Fibroblast of upper back skin (primary cell): ENCODE measurements at places on chromosomes 6 and 20.

DNA sequence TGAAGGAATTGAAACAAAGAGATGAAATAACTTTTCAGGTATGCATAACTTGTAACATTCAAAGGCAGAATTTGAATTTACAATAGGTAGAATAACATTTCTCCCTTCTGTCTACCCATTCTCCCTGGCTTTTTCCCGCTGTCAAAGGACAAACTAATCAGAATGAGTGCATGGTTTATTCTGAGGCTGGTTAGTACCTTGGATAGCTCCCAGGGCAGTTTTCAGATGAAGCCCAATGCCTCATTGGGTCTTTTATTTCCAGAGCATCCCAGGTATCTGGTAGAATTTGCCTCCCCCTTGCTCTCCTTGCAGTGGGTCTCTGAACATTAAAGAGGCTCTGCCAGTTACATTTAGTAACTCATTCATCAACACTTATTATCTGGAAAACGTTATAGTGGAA is 665.5 kb downstream of the BCKDHB start:
- peak; percentile 60 for DNase-seq

DNA sequence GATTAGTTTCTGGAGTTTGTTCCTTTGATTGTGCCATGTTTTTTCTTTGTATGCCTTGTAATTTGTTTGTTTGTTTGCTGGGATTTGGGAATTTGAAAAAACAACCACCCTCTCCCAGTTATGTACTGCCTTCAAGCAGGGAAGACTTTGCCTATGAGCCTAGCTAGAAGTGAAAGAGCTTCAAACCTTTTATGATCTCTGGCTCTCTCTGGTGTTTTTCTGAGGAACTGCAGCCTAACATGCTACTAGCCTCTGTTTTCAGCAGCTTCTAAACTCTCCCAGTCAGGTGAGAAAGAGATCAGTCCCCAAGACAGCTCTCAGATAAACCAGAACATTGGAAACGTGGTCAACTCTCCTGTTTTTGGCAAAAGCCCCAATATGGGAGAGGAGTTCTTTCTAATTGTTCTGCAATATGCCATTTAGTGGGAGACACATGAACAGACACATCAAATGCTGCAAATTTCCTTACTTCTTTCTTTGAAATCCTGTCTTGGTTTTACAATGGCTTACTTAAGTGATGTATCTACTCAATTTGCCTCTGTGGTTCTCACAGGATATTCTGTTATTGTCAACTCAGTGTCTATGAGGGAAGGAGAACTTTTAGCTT is 58.9 kb upstream of the SERINC1 start:
- peak; percentile 62 for DNase-seq

DNA sequence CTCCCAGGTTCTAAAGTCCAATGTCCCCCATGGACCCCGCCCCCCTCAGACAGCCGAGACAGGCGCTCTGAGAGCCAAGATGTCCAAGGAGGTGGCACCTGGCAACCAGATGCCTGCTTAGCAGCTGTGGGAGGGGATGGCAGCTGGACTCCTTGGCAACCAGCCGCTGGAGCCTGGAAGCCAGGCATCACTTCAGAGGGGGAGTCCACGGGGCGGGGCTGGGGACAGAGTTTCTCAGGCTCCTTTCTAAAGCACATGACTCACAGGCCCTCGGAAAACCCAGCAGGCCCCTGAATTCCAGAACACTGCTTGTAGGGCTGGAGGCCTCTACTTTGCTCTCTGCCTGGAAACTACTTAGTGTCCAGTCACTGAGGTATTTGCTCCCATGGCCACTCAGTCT is 51.5 kb downstream of the PREX1 start:
- DNase-seq = peak; percentile 84

DNA sequence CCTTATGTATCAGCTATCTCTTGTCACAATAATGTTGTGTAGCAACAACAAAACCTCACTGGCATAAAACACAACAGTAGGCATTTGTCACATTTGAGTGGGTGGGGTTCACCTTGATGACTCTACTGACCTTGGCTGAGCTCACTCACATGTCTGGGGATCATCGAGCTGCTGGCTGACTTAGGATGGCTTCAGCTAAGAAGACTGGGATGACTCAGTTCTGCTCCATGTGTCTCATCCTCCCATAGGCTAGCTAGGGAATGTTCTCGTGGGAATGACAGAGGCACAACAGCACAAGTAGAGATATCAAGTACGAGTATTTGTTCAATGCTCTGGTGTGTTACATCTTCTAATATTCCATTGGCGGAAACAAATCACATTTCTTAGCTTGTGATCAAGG is 167.9 kb downstream of the PLCB1 start:
- DNase-seq = no peak

DNA sequence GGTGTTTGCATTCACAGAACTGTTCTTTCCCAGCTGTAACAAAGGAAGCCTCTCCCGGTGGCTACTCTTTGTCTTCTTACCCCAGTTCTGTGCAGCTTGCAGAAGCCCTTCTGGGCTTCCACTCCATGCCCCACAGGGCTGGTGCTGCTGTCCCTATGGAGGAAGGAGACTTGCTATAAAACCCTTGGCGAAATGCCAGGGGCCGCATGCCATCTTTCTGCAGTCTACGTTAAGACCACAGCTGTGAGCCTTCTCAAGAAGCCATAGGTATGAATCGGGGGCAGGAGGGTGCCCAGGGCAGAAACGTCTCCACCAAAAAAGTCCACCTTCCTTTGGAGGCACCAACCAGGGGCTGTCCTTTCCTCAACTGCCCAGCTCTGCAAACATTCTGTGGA is 60.7 kb downstream of the PRND start:
- no peak for DNase-seq

- no peak for DNase-seq
Observed at GRCh38 chr6:78864957-78865356, 2.4 kb upstream of the IRAK1BP1 start.

- DNase-seq = no peak
Observed at GRCh38 chr6:107083047-107083768, 32.1 kb downstream of the BEND3 start.

GRCh38 chr20:47960769-47961541 is 175.7 kb upstream of the SULF2 start:
- DNase-seq = no peak

DNA sequence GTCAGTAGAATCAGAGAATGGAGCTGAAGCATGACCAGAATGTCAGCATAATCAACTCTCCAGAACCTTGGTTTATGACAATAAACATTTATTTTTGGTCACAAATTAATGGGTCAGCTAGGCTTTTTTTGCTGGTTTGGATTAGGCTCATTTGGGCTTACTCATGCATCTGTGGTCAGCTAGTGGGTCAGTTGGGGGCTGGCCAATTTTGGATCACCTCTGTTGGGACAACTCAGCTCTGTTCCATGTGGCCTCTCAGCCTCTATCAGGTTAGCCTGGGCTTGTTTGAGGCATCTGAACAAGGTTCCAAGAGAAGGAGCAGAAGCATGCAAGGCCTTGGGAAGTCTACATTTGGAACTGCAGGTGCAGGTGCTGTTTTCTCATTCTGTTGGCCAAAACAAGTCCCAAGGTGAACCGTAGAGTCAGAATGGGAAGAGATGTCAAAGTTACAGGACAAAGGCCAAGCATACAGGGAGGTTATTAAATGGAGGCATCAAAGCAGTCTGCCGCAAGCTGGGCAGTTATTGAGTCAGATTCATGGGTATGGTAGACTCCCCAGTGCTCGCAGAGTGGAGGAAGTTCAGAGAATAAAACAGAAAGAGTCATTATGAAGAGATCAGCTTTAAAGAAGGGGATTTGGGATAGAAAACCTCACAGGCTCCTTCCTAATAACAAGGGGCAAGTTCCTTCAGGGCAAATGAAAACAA is 173.0 kb downstream of the PLCB4 start:
- peak; percentile 46 for DNase-seq

- no peak for DNase-seq
Observed at GRCh38 chr6:155378724-155379123, 64.4 kb upstream of the TFB1M start.

DNA sequence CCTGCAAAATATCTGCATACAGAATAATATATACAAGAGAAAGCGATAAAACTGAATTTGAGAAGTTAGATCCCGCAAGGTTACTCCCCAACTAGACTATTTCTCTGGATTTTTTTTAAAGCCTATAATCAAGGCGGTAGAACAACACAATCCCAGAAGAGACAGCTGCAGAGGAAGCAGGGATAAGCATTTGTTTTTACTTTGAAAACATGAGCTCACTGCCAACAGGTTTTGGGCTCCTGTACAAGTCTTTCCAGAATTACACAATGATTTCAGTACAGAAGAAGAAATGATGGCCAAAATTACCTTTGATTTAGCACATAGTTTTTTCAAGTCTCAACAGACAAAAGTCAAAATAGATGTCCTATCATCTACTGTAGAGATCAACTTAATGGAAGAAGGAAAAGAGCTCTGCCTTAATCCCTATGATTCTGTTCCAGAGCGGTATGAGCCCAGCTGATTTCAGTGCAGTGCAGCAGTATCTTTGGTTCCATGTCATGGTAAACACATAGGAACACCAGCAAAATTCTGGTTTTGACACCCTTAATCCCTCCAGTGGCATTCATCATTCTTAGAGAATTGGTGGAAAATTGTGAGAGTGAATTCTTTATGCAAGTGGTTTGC is 304.3 kb downstream of the HDGFL1 start:
- DNase-seq = peak; percentile 77

DNA sequence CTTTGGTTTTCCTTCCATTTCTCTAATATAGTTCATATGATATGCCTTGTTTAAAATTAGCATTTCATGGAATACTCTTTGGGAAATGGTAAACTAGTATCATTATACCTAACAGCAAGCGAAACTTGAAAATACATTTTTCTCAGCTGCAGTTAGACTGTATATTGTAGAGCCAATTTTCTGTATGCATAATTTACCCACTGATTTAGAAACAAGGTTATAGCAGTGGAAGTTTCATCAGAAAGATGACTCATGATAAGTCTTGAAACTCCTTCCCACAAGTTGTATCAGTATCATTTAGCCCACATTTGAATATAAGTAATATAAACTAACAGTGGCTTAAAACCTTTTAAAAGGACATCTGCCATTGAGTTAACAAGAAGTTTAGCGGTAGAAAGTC is 164.8 kb upstream of the BMP5 start:
- peak; percentile 76 for DNase-seq

DNA sequence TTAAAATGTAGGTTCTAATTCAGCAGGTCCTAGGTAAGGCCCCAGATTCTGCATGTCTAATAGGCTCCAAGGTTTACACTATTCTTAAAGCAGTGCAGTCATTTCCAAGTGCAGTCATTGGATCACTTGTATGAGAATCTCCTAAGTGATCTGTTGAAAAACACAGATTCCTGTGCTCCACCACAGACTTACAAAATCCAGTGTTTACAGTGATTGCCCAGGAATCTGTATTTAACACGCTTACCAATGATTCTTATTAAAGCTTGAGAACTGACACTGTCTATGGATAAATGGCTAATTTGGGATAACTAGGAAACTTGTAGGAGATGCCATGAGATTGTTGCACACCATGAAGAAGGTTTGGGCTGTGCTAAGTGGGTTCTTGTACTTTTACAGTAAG is 104.6 kb upstream of the PLEKHG1 start:
- DNase-seq = no peak

DNA sequence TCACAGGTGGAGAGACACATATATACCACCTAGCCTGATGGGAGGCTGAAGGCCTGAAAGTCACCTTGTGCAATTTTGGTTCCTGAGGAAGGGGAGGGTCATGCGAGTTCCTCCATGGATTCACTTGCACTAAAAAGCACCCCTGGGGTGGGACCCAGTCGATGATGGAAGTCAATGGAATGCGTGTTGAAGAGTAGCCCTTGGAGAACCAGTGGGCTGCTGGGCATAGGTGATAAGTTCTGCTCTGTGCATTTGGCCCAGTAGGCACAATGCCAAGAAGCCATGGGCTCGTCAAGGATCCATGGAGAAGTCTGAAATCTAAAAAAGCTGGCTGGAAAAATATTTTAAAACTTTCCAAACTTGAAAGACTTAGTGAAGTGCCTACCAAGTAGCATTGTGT is 18.9 kb upstream of the SCRT2 start:
- DNase-seq = no peak

- DNase-seq = no peak
Observed at GRCh38 chr6:17602888-17603287, 2.8 kb downstream of the FAM8A1 start.

DNA sequence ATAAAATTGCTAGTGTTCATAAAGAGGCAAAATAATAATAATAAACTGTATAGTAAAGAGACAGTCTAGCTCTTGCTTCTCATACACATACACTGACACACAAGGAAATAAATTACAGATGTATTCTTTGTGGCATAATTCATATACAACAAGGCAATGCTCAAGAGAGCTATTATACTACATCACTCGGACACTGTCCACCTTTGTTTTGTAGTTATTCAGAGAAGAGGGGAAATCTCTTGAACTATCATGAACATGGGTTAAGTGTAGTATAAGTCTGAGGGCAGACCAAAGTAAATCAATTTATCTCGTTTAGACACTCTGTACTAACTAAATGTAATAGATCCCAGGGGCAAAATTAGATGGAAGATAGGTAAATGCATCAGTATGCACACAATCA is 72.7 kb upstream of the PHIP start:
- no peak for DNase-seq

- no peak for DNase-seq
Observed at GRCh38 chr20:48411919-48412522, 415.8 kb downstream of the PREX1 start.

GRCh38 chr6:68333442-68333841 is 301.6 kb upstream of the ADGRB3 start:
- DNase-seq = peak; percentile 9

- no peak for DNase-seq
Observed at GRCh38 chr6:150371356-150371755, 2.5 kb downstream of the IYD start.

- DNase-seq = no peak
Observed at GRCh38 chr6:71410681-71411080, 122.1 kb downstream of the OGFRL1 start.

DNA sequence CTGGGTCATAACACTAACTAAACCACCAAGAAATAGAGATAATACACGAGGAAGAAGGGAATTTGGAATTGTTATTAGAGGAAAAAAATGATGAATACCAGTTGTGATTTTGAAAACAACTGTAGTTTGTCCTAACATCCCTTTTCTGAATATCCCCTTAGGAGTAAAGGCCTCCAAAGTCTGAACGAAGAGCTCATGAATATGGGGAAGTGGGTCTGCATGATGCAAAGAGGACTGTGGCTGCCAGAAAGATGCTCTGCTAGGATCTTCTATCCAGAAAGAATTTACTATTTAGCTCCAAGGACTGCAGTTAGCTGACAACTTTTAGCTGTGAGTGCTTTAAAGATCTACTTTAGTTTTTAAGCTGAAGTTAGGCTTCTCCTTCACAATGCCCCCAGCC is 308.8 kb upstream of the HS3ST5 start:
- no peak for DNase-seq

- DNase-seq = no peak
Observed at GRCh38 chr6:39945626-39946025, 11.4 kb upstream of the MOCS1 start.

- DNase-seq = no peak
Observed at GRCh38 chr6:78570044-78570443, 297.3 kb upstream of the IRAK1BP1 start.

- DNase-seq = no peak
Observed at GRCh38 chr6:157456524-157456829, 75.5 kb downstream of the ZDHHC14 start.

- DNase-seq = peak; percentile 6
Observed at GRCh38 chr20:34794006-34794585, 31.4 kb downstream of the NCOA6 start.
